ENCODE measurements at places on chromosomes 11 and 22.
A peak's percentile ranks its signal among the peaks of the same experiment; 100 is the strongest.

DNA sequence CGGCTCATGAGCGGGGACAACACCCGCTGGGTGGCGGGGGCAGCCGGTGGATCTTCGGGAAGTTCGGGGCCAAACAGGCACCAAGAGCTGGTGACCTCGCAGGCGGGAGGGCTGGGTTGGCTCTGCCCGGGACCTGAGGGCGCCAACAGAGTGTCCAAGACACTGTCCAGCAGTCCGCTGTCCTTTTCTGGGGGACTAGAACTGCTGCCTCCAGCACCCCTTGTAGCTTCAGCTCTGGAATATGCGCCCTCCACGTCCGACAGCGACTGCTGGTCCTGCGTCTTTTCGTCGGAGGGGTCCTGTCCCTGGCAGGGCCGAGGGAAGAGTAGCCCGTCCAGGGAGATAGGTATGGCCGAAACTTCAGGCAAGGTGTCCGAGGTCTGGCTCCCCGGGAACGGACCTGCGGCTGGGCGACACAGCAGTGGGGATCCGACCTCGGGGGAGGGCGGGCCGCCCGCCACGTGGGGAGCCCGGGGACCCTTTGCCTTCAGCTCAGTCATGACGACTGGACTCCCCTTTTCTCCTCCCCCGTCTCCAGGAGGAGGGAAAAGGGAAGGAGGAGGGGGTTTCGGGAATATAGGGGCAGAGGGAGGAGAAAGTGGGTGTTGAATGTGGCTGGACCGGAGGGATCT is 926 bp downstream of the PGR start:
- DNase-seq = no peak

GRCh38 chr11:36039471-36039870 is 95.6 kb downstream of the LDLRAD3 start:
- DNase-seq = no peak

DNA sequence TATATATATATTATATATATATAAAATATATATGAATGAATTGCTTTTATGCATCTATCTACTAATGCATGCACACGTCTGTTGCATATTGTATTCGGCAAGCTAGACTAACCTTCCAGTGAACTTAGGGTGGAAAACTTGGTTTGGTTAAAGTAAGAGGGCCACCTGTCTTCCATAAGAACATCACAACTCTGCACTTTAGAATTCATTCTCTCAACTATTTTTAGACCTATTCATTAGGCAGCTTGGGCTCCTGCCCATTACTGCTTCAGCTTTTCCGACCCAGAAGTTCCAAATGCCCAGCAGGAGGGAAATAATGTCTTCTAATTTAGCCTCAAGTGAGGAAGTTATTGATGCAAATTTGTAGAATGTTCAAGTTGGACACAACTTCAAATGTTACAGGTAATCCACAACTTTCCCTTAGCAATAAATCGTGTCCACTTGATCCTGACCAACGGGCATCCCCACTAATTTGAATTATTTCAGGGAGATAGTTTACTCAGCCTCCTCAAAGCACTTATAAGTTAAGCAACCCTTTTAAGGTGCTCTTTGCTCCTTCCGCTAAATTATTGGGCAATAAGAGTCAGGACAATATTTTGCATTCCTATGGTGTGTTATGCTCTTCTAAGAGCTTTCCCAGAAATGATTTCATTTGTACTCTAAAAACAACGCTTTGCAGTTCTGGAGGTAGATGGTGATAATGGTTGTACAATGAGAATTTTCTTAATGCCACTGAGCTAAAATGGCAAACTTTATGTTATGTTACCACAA is 132.3 kb downstream of the OPCML start:
- no peak for DNase-seq

GRCh38 chr22:35506259-35506570 is 34.4 kb upstream of the RASD2 start:
- no peak for DNase-seq

DNA sequence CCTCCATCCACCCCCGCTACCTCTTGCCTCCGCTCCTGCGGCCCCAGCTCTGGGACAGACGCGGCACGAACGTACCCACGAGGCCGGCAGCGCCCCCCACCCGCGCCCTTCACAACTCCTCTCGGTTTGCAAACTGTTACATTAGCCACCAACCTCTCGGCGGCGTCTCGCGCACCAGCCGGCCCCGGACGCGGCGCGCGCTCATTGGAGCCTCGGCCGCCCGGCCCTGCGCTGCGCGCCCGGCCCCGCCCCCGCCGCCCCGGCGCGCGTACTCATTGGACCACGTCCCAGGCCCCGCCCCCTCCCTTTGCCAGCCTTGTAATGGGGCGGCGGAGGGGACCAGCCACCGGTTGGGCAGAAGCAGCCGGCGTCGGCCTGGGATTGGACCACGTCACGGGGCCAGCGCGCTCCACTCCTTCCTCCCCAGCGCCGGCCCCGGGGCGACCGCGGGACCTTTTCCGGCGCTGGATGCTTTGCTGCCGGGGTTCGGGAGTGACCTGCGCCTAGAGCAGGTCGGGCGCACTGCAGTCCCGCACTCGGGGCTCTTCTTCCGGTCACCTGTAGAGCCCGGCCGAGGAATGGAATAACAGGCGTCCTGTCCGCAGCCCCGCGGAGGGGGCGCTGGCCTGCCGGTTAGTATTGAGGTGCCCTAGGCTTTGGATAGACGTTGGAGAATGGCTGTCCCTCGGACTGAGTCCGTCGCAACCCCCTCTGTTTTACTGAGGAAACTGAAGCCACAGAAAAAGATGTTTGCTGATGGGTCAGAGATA is at the start of gene HYOU1:
TSS of gene HYOU1 (minus strand) at position 206 of the 770 bp plus-strand sequence. CDS start 1,045 bp downstream, outside the sequence.
- DNase-seq = peak; percentile 99

DNA sequence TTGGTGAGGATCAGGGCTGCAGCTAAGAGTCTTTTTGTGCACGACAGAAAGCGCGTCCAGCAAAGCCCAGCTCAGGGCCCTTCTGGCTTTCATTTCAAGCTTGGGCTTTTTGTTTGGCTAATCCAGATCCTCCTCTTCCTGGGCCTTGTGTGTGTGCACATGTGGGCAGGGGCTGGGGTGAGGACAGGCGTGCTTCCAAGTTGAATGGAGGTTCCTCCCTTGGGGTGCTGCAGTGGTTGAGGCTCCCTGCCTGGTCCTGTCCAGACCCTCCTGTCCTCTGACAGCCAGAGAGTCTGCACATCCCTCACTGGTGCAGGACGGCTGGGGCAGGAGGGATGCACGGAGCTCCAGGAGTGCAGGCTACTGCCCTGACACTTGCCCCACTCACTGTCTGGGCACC is 62.0 kb upstream of the NECTIN1 start:
- DNase-seq = no peak

DNA sequence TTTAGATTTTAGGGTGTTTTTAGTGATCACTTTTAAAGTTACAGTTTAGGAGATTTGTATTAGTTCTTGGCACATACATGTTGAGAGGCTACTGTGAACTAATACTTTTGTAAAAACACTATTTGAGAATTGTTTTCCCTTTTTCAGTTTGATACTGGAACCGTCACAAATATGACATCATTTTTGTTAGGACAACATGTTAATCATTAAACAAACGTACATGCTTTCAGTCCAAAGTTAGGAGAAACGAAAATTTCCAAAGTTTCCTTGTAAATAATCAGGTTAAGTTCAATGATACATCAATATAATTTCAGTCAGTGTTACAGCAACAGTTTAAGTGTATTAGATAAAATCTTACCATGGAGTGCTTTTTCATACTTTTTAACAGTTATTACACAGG is 53.1 kb downstream of the SPECC1L start:
- DNase-seq = no peak
